ENCODE measurements at places on chromosomes 7 and 10.

- no peak for DNase-seq
Measured at GRCh38 chr7:44914992-44915607, 29.8 kb upstream of the PURB start.

DNA sequence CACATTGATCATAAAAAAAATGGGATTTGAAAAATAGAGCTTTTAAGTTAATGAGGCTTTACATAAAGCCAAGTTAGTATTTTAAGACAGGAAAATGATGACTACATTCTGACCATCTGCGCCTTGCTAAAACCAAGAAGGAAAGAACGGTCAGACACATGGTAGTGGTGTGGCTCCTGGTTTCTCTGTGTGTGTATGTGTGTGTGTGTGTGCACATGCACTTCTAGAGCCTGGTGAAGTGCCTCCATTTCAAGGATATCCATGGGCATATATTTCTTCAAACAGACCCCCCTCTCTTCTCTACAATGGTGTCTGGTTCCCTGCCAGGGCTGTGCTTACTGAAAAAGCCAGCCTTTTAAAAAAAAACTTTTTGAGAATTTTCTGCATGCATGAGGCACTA is 80.9 kb downstream of the FRMPD2 start:
- no peak for DNase-seq

- no peak for DNase-seq
Measured at GRCh38 chr10:48545462-48546145, 59.3 kb downstream of the ARHGAP22 start.

DNA sequence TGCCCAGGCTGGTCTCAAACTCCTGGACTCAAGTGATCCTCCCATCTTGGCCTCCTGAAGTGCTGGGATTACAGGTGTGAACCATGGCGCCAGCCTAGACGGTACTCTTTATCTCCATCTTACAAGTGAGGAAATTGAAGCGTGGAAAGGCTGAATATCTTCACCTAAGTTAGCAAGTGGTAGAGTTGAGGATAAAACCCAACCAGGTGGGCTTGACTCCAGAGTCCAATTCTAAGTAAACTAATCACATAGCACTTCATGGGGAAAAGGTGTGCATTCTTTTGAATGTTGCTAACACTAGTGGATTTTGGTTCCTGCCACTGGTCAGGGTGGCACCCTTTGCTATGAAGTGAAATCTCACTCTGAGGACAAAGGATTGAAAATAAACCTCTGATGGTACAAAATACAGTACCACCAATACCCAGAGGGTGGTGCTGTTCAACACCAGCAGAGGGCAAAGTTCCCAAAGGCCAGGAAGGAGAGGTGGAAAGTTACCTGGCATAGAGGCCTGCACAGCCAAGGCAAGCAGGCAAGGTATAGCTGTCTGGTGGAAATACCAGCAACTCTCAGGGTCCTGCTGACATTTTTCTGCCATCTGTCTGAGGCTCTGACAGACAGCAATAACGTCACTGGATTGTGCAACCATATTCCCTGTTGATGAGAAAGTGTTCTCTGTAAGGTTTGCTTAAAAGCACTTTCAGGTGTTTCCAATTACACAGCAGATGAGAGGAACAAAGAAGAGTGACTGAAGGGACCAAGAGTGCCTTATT is 17.6 kb downstream of the ZDHHC16 start:
- DNase-seq, result peak; percentile 43

DNA sequence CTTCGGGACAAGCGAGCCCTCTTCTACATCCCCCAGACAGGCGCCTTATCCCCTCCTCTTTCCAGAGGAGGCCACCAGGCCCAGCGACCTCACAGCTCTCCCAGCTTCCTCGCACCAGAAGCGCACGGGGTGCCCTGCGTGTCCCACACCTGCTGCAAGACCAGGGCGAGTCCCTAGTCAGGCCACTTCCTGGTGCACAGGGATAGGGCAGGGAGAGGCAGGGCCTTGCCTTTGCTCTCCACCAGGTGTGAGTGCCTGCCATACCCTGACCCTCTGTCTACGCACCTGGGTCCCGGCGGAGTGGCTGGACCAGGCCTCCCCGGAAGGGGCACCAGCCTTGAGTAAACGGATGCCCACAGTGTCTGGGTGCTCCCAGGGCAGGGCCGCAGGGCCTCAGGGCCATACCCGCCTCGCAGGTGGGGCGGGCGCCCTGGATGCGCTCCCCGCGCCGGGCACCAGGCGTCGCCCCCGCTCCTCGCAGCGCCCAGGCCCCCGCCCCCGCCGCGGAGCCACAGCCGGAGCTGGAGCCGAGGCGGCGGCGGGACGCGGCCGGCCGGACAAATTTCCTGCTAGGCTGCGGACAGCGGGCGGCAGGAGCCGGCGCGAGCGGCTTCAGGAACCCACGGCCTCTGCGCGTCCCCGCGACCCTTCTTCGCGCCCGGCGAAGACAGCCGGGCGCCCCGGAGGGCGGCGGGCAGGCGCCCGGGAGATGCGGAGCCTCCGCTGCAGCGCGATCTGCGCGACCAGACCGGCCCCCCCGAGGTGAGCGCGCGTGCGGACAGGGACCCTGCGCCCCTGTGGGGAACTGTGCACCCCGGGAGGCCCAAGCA is at the start of gene PTPRE:
TSS of gene PTPRE (plus strand) at position 556 of the 830 bp plus-strand sequence. CDS start 133,779 bp downstream, outside the sequence.
- peak; percentile 52 for DNase-seq

- DNase-seq, result peak; percentile 55
Measured at GRCh38 chr10:103278862-103279298, 1.9 kb downstream of the INA start.

GRCh38 chr7:158001003-158001402 is 586.6 kb downstream of the PTPRN2 start:
- no peak for DNase-seq

GRCh38 chr7:150938566-150938965 is 39.6 kb downstream of the KCNH2 start:
- DNase-seq, result no peak

DNA sequence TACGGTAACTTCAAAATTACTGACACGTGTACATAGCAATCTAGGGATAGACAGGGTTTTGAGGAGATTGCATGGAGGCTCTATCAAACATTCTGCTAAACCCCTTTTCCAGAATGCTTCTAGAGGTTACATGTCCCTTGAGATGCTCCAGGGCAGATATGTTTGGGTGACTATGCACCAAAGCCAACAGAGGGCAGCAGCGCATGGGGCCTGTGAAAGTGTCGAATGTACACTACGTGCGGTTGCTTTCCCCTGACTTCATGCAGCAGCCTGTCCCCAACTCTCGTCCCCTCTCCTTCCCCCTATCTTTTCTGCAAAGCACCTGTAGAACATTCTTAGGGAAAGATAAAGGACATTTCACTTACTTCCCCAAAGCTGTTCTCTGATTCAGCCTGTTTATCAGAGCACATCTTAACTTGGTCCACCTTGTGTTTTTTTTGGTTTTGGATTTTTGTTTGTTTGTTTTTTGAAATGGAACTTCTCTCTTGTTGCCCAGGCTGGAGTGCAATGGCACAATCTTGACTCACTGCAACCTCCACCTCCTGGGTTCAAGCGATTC is 90.2 kb downstream of the UBE3C start:
- DNase-seq, result peak; percentile 50

- DNase-seq, result no peak
Measured at GRCh38 chr10:80201608-80202141, 3.7 kb downstream of the ANXA11 start.

DNA sequence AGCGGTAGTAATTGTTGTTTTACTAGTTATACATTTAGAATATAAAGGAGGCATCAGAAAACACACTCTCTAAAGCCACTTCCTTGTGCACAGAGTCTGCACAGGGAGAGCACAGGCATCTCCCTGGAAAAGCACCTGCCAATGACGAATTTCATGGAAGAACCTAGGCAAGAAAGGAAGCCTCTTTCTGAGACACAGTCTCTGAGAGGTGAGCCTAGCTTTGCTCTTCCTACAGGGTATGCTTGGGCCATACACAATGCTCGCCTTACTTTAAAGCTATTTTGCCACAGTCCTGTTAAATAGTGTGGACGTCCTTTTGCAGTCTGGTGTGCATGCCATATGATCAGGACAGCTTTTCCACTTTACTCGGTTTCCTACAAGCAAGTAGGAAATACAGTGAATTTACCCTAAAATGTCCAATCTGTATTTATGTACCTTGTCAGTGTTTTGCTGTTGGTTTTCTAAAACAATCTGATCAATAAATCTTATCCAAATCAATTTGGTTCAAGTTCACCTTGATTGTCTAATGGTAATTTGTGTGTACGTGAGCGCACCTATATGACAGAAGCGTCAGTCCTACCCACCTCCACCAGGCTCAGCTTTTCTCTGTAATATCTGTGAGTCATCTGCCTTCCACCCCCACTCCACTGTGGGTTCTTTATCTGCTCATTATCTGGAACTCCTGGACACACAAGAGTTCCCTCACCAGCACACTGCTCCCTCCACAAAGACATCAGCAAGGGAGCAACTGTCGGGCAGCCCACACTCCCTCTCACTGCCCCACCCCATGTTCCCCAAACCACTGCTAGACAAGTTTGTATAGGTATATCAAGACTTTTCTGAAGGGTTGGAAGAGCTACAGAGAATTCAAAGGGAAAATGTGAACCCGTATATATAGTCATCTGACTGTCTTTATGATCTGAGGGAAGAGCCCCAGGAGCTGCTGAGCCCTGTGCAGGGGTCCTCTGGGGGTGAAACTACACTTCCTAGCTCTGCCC is 65.2 kb downstream of the KLHDC10 start:
- DNase-seq, result no peak

GRCh38 chr7:45402480-45403218 is 171.5 kb upstream of the ADCY1 start:
- peak; percentile 77 for DNase-seq

DNA sequence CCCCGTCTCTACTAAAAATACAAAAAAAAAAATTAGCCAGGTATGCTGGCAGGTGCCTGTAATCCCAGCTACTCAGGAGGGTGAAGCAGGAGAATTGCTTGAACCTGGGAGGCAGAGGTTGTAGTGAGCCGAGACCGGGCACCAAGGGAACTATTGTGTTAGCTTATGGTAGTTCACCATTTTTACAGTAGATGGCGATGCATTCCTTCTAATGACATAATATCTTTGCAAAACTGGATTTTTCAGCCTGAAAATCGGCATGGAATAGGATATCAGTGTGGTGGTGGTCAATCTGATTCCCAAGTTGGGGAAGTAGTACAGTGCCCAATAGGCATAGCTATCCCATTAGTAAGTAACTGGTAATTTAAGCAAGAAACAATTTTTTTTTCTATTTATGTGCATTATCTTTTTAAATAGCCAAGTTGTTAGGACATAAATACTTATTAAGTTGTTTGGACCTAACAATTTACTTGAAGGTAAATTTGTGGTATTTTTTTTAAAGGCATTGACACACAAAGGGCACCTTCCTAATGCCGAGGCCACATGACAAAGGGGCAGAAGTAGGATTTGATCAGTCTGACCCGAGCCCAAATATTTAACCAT is 17.6 kb upstream of the IMPDH1 start:
- peak; percentile 61 for DNase-seq

GRCh38 chr10:104521901-104522694 is 119.0 kb upstream of the SORCS3 start:
- no peak for DNase-seq

- no peak for DNase-seq
Measured at GRCh38 chr7:27575613-27576012, 87.1 kb downstream of the HIBADH start.

- no peak for DNase-seq
Measured at GRCh38 chr10:110419265-110419664, 78.4 kb upstream of the DUSP5 start.

GRCh38 chr7:48154792-48155413 is 16.4 kb upstream of the ABCA13 start:
- peak; percentile 65 for DNase-seq

DNA sequence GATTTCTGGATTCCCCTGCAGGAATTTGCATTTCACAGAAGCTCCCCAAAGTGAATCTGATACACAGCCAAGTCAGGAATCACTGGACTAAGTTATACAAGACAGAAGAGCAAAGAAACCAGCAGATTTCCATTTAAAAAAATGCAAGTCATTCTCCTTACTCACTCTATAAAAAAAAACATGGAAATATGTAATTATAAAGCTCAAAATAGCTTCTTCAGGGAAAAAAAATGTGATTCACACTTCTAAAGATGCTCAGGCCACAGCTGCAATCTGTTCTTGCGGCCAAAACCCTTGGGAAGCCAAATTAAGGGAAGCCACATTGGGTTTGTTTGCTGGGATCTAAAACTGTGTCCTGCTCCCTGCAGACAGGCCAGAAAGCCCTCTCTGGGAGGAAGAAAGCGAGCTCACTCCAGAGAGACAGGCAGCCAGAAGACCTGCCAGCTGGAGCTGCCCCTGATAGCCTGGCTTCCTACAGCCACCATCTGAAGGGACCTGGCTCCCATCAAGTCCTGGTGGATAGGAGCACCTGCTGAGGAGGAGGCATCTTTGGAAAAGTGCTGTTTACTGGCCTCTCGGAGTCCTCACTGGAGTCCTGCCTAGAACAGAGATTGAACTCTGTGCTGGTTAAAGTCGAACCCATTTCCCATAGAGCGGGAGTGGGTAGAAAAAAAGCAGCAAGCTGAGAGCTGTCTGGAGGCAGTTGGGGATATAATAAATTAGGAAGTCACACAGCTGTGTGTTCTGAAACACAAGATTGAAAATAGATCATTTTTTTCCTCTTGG is 359.2 kb upstream of the AOAH start:
- peak; percentile 93 for DNase-seq

DNA sequence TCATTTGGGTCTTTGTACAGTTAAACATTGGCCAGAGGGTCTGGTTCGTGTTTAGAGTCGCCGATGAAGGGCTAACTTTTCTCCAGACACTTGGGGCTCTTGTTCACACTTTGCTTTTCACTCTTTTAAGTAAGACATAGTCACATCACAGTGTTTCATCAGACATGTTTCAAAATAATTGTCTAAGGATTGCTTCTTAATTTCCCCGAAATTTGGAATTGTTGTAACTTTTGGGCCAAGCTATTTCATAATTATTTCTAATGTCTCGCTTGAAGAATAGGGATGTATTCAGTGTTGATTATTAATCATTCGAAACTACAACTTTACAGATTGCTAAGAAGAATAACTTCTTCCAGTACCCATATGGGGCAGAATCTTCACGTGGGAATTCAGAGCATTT is 92.8 kb downstream of the TCF7L2 start:
- no peak for DNase-seq

DNA sequence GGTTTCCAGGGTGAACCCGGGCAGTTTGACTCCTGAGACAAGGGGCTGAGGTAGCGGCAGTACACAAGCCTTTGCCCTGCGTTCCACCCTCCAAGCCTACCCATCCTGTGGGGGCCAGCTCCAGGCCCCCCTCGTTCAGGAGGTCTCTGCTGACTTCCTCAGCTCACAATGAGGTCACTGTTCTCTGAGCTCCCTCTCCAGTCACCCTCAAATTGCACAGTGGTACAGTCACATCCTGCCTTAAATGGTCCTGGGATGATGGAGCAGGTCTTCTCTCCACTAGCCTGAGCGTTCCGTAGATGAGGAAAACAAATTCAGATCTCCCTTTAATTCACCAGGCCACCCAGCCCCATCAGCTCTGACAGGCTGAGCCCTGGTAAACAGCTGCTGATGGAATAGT is 90.2 kb downstream of the SH3PXD2A start:
- DNase-seq, result peak; percentile 66

DNA sequence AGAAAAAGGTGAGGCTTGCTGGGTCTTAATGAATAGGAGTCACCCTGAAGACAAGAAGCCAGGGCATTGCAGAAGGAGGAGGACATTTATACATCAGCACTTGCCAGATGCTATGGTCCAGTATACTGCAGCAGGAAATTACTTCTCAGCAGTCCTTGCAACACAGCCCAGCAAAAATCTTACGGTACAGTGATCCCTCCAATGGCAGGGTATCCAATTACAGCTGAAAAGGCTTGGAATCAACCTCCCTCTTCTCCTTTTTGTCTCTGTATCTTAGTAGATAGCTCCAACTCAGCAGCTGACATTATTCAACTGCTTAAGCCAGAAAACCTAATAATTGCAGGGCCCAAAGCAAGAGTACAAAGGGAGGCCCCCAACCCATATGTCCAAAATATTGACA is 128.3 kb upstream of the COBL start:
- DNase-seq, result no peak

GRCh38 chr7:134766779-134767519 is 12.5 kb upstream of the CALD1 start:
- peak; percentile 88 for DNase-seq

All from fibroblast of skin of scalp (primary cell).